EL (cell line): ENCODE measurements at places on chromosomes 11 and 22.

DNA sequence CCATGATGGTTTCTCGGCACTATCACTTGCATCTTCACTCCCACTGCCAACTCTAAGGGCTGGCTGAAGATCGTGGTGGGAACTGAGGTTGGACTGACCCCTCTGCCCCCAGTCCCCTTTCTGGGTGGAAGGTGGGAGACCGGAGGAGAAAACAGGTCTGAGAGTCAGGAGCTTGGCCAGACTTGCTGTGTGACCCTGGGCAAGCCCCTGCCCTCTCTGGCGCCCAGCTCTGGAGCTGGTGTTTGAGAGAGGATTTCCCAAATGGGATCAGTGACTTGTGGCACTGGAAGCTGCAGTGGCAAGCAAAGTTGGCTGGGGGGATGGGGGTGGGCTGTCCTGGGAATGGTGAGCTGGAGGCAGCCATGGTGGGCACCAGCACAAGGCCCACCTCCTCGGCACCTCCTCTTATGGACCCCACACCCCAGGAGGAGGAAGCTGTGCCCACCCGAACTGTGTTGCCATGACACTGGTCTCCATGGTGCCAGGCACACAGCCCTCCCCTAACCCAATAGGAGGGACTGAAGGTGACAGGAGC, 6.5 kb upstream of the PDE2A start:
- no peak for DNase-seq

GRCh38 chr11:61026121-61027031, 54.9 kb downstream of the CD6 start:
- no peak for DNase-seq

GRCh38 chr11:121914508-121915059, 201.4 kb downstream of the BLID start:
- no peak for DNase-seq

DNA sequence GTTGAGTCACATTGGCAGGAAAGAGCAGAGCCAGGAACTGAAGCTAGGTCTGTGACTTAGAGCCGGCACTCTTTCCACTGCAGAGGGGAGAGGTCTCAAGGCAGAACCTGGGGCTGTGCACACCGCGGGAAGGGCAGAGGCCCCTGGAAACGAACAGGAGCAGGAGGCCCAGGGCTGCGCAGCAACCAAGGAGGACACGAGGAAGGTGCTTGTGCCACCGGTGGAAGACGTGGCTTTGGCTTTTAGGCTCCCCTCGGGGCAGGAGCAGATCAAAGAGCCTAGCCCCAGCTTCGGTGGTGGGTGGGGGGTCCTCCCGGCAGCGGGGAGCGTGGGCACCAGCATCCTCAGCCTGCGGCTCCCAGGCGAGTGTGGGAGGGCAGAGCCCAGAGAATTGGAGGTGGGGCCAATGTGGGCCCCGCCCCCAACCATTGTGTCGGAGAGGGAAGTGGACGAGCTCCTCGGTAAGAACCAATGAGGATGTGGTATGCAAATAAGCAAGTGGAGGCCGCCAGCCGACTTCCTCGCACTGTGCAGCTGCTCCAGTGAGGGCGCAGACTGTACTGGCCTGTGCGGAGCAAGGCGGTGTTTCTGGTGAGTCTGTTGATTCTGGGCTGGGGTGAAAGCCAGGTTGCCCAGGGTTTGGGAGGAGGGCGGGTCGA, at the start of gene CCDC116:
CCDC116 (plus strand) TSS at position 524 of the 659 bp plus-strand sequence. CDS start 422 bp downstream, outside the sequence.
- DNase-seq: no peak

GRCh38 chr11:105689631-105690030, 79.8 kb downstream of the GRIA4 start:
- DNase-seq: no peak

DNA sequence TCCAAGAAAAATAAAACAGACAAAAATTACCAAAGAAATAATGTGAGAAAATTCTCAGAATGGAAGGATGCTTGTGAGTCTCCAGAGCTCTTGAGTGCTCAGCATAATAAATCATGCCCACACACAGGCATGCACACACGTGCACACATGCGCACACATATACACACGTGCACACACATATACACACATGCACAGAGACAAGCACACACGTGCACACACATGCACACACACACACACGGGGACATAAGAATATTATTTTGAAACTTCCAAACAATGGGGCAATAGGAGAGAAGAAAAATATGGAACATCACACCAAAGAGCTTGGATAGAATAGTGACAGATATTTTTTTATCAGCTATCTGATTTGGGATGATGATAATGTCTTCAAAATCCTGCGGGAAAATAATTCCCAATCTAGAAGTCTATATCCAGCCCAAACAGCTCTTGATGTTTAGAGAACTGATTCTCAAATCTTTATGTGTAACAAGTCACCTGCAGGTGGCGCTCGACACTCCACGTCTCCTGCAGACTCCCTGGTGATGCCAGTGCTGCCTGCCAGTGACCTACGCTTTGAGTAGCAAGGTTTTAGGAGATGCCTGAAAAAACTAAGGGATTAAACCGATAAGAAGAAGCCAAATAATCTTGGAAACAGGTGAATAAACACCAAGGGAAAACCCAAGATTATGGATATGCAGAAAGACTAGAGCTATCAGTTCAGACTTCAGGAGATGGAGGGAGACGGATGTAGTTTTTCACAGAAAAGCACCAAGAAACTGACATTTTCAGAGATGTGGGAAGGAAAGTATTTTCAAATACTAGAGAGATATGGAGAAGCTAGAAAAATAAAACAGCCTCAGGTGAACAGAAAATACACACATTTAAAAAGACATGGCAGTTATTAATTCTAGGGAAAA, 743.6 kb downstream of the ETS1 start:
- DNase-seq: peak; percentile 67
